ENCODE measurements at places on chromosomes 5 and 9. TPM values are rescaled to one million over a fixed set of nuclear protein-coding genes. Genes with fewer than 3 reads are reported as not detected.

GRCh38 chr9:82424599-82425120 lies 436.1 kb downstream of the SPATA31D1 start:
- no peak for DNase-seq

ERAP2 gene
- 107 TPM for total RNA-seq

GRCh38 chr5:138454121-138454520 lies 11.2 kb upstream of the EGR1 start:
- DNase-seq: no peak

CPEB4 gene
- total RNA-seq: 11.8 TPM
